ENCODE measurements at places on chromosomes 2 and 18.

DNA sequence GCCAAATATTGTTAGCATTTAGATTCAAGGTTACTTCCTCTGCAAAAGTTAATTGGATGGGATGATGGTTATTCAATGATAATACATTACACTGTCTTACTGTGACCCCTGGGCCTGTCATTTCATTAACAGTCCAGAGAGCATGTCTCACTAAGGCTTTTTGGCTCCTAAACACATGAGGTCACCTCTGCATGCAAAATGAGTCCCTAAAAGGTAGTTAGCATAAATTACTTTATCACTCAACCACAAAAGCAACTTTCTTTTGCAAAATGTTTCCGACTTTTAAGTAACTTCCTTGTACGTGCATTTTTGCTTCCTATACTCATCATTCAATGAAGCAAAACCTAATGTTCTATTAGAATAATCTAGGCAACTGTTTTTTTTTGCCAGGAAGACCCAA, 16.8 kb upstream of the AGFG1 start:
- no peak for DNase-seq

DNA sequence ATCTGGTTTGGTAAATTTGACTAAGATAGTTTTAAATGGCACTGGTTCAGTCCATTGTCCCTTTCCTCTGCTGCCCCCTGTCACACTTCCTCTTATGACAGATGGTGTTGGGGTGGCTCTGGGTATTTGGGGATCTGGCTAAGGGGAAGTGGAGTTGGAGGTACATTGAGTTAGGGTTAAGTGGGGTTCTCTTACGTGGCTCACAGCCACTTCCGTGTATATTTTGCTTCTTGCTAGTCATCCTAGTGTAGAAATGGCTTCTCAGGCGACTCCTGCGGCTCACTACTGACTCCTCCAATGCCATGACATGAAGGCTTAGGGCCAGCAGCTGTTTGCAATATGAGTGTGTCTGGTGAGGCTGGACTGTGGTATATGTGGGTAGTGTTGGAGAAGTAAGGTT, 187.0 kb downstream of the HAUS1 start:
- peak; percentile 30 for DNase-seq

GRCh38 chr18:79485788-79486355, 90.1 kb downstream of the NFATC1 start:
- DNase-seq: no peak

GRCh38 chr2:217437290-217437870, 565.4 kb downstream of the TNS1 start:
- DNase-seq: no peak

DNA sequence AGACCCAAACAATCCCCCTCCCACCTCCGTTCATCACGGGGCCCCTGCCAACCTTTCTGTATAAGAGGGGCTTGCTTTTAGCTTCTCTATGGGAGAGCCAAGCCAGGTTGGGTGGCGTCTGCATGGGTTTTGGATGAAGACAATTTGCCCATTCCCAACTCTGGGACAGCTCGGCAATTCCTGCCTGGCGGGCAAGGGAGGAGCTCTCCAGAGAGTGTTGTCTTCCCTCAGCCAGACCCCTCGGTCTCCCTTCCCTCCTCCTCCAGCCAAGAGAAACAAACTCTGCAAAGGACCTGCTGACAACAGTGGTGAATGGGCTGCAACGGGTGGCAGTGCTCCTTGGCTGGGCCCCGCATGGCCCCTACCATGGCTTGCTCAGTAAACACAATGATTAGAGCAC, 267.2 kb upstream of the HDAC4 start:
- DNase-seq: no peak

- no peak for DNase-seq
Measured at GRCh38 chr18:32360682-32361345, 109.9 kb downstream of the GAREM1 start.

GRCh38 chr2:84830758-84831500, 50.0 kb downstream of the TRABD2A start:
- no peak for DNase-seq

DNA sequence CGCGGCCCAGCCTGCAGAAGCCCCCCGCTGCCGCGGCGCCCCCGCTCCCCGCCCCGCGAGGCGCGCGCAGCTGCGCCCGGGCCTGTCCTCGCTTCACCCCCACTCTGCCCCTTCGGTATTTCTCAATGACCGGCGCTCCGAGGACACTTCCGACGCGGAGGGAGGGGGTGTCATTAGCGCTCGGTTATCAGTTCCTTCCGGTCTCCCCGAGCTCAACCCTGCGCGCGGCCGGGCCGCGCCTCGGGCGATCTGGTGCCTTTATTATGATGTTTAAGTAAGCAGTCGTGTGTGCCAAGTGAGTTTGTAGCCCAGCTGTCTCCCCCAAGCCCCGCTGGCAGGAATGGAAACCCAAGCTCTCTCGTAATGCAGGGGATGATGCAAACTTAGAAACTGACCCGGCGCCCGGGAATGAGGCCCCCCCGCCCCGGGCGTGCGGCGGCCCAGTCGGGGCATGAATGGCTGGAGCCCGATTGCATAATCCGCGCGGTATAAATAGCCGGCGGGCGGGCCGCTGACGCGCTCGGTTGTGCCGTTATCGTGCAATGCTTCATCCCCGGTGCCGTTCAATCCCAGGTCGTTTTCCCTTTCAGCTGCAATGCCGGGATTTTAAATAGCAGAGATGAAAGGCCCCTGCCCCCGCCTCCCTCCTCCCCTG, 3.9 kb upstream of the SPRED2 start:
- peak; percentile 88 for DNase-seq

DNA sequence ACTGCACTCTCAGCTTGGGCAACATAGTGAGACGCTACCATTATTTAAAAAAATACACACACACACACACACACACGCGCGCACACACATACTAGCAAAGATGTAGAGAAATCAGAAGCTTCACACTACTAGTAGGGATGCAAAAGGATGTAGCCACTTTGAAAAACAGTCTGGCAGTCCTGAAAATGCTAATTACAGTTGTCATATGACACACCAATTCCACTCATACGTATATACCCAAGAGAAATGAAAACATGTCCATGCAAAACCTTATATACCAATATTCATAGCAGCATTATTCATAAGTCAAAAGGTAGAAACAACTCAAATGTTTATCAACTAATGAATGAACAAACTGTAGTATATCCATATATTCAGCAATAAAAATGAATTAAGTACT, 90.3 kb downstream of the SLC25A12 start:
- no peak for DNase-seq

DNA sequence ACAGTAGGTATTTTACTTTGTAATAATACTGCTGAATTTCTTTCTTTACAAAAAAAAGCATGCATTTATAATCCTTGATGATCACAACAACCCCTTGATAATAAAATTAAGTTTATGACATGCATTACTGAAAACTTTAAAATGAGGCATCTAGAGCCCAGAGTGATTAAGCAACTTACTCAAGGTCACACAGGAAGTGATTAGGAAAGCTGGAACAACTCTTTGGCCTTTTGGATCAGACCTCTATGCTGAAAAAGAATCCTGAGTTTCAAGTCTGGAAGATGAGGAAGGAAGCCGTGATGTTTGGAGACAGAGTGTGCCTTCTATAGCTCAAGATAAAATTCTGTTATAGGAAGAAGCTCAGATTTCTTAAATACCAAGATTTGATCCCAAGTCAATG, 105.0 kb upstream of the ATP8B1 start:
- no peak for DNase-seq

- DNase-seq: no peak
Measured at GRCh38 chr2:31253356-31254131, 19.6 kb downstream of the EHD3 start.

GRCh38 chr2:73776381-73776780, 3.5 kb downstream of the DUSP11 start:
- DNase-seq: no peak

GRCh38 chr2:240458900-240459391, 23.5 kb downstream of the GPC1 start:
- DNase-seq: no peak

DNA sequence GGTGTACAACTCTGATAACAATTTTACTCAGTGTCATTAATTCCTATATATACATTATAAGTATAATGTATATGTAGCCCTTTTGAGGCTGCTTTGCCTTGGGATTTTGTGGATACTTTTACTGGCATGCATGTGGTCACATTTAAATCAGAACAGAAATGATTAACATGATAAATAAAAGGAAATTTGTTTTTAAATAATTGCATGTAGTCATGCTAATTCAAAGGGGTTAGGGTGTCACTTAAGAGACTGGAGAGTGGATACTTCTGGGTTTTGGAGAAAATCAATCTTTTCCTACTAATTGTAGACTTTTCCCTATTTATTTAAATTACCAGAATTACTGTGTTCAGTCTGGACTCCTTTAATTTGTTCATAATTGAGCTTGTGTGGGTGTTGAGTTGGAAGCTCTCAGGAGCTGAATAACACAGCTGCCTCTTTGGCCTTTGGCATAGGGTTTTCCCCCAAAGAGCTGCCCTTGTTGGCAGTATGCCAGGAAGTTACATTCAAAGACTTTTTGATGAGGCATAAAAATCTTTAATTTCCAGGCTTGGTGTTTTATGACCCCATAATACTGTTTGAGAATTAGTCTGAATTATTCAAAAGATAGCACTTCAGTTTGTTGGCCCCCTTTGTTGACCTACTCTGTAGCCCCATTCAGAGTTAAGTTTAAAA, 484.7 kb upstream of the NRP2 start:
- no peak for DNase-seq

DNA sequence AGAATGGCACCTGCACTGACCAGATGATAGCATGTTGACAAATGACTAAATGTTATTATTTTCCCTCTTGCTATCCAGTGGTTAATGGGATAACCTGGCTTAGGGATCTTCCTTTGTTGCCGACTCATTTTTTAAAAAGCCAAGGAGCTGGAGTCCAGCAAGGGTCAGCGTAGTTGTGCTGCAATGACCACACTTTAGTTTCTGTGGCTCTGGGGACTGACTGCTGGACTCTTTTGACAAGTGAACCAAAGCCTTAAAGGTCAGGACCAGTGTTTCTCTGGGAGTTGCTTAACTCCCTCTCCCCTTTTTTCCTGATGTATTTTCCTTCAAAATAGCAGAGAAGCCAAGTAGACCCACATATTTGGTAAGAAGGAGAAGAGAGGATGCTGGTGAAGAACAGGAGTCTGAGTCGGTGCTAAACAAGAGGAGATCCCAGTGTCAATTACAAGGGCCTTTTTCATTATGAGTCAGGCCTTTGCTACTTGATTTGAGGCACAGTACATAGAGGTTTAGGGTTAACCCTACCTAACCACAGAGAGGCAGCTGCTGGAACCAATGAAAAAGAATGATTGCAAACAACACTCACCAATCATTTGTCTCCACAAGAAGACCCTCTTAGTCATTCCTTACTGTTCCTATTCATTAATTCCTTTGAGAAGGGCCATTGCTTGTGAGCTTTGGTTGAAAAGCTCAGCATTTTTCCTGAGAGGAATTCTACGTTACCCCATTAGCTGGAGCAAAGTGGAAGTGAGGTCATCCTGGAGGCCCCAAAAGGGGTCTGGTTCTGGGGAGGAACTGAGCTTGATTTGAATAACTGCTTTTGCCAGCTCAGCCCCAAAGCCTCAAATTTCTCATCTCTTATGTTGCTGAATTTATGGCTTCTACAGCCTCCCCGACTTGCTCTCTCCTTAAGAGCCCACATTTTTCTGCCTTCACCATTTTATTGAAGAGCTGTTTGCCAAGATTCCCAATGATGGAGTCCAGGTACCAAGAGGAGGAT, 137.6 kb upstream of the HNMT start:
- DNase-seq: no peak

- no peak for DNase-seq
Measured at GRCh38 chr2:20620696-20621365, 30.1 kb downstream of the HS1BP3 start.

GRCh38 chr18:63293935-63294334, 25.6 kb downstream of the BCL2 start:
- no peak for DNase-seq

GRCh38 chr18:45291621-45292615, 323.4 kb upstream of the SLC14A2 start:
- peak; percentile 74 for DNase-seq

- no peak for DNase-seq
Measured at GRCh38 chr2:209209943-209210342, 213.9 kb upstream of the MAP2 start.

DNA sequence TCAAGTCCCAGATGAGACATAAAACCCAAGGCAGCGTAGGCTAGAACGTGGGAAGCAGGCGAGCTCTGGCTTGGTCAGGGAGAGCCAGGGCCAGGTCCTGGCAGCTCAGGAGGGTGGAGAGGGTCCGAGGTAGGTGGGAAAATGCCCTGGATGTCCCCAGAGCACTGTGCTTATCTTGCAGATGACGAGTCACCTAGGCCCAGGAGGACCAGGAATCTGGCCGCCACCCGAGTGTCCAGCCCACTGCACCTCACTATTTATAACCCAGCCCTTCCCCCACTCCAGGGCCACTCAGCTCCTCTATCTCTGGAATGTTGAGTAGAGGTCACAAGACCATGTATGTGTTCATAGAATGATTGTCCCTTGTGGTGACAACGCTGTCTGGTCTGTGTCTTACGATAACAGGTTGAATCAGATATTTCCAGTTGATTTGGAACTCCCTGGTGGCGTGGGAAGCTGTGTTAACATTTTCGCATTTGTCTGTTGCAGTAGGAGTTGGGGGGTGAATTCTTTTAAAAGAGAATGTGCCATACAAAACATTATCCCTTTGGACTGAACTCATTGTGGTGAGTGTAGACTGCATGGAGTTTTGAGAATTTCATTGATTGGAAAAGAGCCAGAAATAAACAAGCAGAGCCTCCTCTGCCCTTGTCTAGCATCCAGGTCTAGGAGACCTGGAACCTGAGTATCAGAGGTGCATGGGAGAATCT, 47.5 kb downstream of the EMILIN2 start:
- DNase-seq: no peak

GRCh38 chr2:168614172-168615018, 158.3 kb downstream of the CERS6 start:
- peak; percentile 13 for DNase-seq

- peak; percentile 88 for DNase-seq
Measured at GRCh38 chr2:241271706-241272302, 43.7 kb downstream of the HDLBP start.

GRCh38 chr2:46298522-46299353, 1.5 kb downstream of the EPAS1 start:
- DNase-seq: peak; percentile 76

DNA sequence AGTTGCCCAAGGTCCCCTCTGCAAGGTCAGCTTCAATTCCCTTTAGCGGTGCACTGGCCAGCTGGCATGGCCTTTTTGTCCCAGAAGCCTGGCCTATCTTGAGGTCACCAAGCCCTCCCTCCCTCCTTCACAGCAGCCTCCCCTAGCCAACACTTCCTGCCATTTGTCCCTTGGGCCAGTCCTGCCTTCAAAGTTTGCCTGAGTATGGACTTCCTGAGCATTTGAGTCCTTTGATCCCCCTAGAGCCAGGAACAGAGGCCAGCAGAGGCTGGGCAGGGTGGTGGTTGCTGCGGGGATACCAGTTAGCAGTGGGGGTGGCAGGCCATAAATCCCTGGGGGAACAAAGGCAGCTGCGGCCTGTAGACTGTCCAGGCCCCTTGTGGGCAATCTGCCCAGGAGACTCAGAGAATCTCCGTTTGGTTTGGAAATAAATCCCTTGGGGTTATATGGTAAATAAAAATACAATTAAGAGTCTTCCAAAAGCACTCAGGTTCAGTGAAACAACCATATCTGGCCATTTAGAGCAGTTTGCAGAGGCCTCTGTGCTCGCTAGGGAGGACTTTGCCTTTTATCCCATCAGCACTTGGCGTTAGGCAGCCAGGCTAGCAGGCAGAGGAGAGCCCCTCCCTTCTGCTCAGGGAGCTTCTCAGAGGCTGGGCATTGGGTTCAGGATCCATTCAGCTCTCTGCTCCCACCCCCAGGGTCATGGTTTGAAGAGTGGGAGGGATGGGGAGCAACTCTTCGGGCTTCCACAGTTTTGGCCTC, 3.1 kb upstream of the HES6 start:
- DNase-seq: no peak
